ENCODE measurements at places on chromosomes 7 and 10.

DNA sequence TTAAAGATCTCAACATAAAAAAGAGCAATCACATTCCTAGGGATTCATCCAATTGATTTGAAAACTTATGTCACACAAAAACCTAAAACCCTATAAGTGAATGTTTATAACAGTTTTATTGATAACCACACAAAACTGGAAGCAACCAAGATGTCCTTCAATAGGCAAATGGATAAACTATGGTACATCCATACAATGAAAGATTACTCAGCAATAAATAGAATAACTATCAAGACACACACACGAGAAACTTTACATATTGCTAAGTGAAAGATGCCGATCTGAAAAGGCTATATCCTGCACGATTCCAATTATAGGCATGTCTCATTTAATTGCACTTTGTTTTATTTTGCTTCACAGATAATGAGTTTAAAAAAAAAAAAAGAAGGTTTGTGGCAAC, 83.3 kb downstream of the ATE1 start:
- DNase-seq, result no peak

- no peak for DNase-seq
Observed at GRCh38 chr10:77430530-77430929, 207.1 kb downstream of the KCNMA1 start.

GRCh38 chr7:147023440-147023839, 906.8 kb downstream of the CNTNAP2 start:
- DNase-seq, result no peak

- no peak for DNase-seq
Observed at GRCh38 chr10:131996466-131997365, 15.0 kb upstream of the BNIP3 start.

DNA sequence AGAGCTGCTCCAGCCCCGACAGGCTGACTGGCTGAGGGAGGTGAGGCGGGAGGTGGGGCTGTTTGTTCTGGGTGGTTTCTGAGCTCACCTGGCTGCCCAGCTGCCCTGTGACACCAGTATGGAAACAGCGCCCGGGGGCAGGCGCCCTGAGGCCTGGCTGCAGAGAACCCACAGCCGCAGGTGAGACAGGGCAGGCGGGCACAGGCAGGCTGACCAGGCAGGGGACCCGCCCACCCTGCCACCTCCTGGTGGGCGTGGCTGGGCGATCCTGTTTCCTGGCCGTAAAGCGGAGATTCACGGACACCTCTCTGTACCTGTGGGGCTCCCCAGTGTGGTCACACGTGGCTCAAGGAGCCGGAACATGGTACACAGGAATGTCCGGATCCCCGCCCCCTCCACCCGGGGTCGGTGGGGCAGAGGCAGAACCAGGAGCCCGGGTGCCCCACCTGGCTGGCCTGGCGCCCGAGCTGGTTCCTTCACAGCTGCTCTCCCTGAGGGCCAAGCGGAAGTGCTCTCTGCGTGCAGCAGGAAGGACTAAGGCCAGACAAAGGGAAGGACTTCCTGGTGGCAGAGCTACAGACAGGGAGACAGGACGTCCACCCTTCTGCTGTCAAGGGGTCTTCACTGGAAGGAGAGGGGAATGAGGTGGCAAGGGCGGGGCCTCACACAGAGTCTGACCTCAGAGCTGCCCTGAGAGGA, 3.9 kb downstream of the MICALL2 start:
- no peak for DNase-seq

DNA sequence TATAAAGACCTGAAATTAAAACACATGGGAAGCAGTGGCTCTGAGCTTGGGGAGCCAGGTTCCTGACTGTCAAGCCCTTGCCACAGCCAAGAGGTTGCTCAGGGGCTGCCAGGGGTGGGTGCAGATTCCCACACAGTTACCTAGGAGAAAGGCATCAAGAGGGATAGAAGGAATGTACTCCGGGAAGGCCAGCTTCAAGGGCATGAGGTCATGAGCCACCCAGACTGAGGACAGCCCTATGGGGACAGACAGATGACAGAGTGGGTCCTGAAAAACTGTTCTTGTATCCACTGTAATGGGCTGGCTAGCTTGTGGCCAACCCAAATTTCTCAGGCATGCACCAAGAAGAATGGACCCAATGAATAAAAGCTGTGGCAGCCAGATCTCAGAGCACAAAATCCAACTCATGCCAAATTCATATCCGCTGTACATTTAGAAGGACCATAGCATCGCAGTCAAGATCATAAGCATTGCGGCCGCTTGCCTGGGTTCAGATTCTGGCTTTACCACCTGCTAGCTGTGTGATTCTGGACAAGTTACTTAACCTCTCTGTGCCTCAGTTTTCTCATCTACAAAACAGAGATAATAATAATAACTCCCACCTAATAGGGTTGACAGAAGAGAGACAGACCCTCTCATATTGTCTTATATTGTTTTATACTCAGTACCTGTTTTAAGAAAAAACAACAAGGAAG, 44.9 kb upstream of the KCNMA1 start:
- no peak for DNase-seq

- peak; percentile 53 for DNase-seq
Observed at GRCh38 chr7:98418636-98419315, 17.9 kb upstream of the BAIAP2L1 start.

DNA sequence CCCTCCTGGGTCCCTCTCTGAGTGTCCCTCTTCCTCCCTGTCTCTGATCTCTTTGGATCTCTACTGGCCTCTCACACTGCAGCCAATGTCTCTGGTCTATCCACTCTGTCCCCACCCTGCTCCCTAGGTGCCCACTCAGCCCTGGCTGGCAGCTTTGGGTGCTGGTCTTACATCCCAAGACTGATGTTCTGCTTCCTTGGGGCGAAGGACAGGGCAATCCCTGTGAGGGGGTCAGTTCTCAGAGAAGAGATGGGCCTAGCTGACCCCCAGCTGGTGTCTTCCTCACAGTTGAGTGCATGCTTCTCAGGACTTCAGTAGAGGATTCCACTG, 51.7 kb upstream of the CAMK2B start:
- DNase-seq, result no peak

- peak; percentile 16 for DNase-seq
Observed at GRCh38 chr7:1787241-1787640, 117.2 kb downstream of the ELFN1 start.

GRCh38 chr7:39086638-39087360, 109.1 kb downstream of the POU6F2 start:
- DNase-seq, result no peak

- no peak for DNase-seq
Observed at GRCh38 chr7:125375942-125376341, 446.3 kb upstream of the POT1 start.

DNA sequence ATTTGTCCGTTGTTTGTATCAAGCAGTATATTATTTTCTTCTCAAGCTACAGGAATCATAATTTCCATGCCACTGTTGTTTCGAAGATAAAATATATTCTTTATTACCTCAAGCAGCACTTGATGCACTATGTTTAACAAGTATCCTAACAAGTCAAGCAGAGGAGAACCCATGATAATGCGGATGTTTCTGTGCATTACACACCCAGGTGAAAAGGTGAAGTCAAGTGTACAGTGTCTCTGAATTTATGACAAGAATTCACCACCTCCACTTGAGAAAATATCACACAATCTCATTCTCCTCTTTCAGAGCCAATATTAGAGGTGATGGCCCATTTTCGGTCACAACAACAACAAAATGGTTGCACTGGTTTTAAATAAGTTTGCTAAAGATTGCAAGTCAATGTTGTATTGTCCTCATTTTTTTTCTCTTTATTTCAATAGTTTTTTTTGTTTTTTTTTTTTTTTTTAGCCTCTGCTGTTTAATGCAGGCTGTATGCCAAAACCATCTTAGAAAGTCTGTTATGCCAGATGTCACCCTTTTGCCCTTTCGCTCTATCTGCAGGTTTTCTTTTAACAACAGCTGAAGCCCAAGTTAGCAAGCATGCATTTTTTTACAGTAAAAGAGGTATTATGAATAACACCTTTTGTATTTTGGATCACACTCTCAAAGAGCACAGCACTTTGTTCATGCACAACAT, 568.7 kb upstream of the LRRN3 start:
- DNase-seq, result no peak

GRCh38 chr7:155216475-155217272, 81.0 kb upstream of the INSIG1 start:
- DNase-seq, result no peak

DNA sequence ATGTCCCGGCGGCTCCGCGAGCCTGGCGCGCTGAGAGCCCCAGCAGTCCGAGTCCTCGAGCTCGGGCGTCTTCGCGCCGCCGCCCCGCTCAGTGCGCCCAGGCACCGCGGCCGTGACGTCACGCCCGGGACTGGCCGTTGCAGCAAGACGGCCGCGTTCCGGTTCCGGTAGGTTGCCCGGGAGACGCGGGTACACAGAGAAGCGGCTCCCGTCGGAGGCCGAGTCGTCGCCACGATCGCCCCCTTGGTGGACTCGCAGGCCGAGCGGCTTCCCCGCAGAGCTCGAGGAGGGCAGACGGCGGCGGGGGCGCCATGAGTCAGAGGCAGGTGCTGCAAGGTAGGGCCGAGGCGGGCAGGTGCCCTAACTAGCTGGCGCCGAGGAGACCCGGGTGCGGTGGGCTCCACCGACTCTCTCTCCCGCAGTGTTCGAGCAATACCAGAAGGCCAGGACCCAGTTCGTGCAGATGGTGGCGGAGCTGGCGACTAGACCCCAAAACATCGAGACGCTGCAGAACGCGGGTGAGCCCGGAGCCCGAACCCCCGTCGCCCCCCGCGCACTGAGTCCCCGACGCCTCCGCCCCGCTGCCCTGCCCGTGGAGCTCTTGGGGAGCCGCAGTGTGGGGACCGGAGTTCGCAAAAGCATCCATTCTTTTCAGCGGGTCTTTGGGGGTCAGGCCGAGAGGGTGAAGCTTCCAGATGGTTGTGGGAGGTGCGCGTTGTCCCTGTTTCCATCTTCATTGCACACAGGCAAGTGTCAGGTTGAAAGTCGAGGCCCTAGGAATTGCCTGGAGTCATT, at the start of gene SPAG6:
Gene SPAG6 (plus strand): TSS at position 196 of the 795 bp plus-strand sequence. CDS start 116 bp downstream, at position 312.
- peak; percentile 80 for DNase-seq

GRCh38 chr10:118775478-118775877, 20.7 kb upstream of the CACUL1 start:
- DNase-seq, result peak; percentile 0

DNA sequence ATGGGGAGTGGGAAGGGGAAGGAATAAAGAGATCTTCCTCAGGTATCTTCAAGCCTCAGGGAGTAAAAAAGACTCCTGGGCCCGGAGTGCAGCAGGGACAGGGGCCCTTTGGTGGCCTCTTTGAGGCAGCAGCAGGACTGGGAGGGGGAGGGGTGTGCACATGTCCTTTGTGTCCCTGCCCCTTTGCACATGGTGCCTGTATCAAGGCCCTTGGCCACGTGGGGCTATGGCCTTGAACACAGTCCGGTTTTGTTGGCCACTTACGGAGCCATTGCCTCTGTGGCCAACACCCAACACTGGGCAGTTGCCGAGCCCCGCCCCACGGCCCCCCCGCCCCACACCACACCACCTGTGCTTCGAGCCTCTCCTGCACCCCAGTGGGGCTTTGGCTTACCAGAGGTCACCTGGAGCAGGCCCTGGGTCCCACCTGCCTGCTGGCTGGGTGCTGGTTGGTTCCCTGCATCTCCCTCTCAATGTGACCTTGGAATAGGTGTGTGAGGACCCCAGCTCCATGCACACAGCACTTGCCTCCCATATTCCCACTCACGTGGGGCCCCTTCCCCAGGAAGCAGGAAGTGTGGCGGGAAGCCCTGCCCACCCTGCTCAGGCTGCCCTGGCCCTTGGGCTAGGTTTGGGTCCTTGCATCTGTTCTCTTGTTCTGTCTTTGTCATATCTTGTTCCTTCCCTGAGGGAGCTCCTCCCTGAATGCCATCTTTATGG, 5.4 kb downstream of the SAP25 start:
- no peak for DNase-seq

DNA sequence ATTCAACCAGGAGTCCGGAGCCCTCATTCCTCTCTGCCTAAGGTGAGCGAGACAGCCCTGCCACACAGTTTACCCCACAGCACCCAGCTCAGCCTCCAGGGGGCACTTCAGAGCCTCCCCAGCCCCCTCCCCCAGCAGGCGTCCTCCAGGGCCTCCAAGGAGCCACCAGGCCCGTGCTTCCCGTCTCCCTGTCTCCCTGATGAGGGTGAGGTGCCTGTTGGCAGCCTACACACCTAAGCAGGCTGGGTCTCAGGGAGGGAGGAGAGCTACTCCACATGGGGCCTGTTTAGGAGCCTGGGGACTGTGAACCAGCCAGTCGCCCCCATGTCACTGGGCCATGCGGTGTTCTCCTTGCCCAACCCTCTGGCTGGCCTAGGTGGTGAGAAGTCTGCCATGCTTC, 28.9 kb upstream of the TRIM8 start:
- DNase-seq, result no peak

DNA sequence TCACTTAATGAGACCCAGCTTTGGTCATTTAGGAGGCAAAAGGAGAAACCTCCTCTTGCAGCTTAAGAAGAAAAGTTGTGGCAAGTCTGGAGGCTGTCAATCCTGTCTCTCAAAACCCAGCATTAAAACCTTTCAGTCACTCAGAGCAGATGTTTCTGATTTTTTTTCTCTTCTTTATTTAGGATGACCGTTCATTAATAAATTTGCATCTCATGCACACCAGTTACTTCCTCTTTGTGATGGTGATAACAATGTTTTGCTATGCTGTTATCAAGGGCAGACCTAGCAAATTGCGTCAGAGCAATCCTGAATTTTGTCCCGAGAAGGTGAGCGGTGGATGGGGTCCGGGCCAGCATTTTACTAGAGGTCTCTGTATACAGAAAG, 32.0 kb downstream of the TMEM248 start:
- no peak for DNase-seq

- no peak for DNase-seq
Observed at GRCh38 chr7:81367326-81367931, 402.4 kb downstream of the HGF start.

GRCh38 chr7:55550010-55550663, 22.2 kb downstream of the VOPP1 start:
- no peak for DNase-seq

DNA sequence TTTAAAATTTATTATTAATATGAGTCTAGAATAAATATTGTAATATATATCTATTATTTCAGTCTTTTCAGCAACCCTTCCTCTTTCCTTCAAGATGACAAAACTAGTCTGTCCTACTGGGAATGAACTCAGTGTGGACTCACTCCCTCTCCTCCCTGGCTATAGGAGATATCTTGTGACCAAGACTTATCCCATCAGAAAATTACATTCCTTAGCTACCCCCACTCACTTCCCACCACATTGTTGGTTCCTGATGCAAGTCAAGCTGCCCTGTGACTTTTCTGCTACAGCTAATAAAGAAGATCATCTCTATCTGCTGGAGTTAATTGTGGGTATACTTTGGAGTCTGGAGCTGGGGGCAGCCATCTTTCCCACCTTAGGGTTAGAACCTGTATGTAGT, 28.0 kb upstream of the MCU start:
- no peak for DNase-seq

DNA sequence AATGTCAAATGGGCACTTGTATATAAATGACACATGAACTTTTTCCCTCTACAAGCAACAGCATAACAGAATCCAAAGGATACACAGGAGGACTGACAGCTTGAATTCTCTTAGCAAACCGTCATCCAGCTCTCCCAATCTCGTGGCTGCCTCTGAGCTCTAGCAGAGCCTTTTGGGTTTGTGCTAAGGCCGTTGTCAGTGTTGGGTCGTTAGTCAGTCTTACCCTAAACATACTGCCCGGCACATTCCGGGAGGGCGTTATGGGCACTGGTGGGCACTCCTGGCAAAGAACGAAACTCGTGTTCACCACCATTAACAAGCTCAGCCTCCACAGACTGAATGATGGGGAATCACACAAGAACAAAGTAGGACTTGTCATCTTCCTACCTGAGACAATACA, 19.6 kb upstream of the ENO4 start:
- DNase-seq, result no peak
